ENCODE measurements at places on chromosomes 13 and 19.

- no peak for DNase-seq
Measured at GRCh38 chr13:34038541-34039068, 220.7 kb downstream of the RFC3 start.

GRCh38 chr13:38637576-38637975 lies 49.3 kb upstream of the FREM2 start:
- no peak for DNase-seq

DNA sequence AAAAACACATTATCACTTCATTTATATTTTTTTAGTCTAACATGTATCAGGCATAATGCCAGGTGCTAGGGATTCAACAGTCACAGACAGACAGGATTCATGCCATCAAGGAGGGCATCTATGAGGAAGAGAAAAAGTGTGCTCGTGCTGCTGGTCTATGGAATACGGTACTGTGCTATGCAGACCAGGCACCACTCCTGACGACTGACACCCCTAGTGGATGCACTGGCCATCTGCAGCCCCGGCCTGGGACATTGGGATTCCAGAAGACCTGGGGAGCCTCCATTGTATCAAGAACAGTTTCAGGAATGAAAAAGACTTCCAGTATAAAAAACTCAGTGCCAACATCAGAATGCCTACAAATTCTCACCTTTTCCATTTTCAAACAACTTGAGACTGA lies 94.0 kb downstream of the KLF12 start:
- DNase-seq, result peak; percentile 4

DNA sequence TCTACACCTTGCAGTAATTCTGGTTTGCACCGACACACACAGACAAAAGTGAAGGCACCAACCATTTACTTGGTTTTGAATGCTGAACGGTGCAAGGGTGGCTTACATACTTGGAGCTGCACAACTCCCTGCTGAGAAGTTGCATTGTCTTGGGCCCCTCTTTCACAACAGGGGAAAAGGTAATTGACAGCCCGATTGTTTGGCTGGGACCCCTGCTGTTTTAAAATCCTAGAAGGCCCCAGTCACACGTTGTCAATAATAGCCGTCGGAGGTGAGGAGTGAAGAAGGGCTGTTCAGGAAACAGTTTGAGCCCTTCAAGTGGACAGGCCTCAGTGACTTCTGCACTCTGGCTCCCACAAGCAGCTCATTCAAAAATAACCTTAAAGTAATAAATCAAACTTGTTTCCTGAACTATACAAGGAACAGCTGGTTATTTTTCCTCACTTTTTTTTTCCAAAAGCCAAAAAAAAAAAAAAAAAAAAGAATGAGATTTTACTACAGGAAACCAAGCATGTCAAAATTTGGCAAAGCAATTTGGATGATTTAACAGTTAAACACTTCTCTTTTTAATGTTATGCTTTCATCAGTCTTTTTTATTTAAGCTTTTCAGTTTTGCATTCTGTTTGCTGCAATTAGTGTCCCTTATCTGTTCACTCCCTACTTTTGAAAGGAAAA lies 19.0 kb upstream of the SPRY2 start:
- no peak for DNase-seq

GRCh38 chr13:44840131-44840530 lies 149.1 kb downstream of the NUFIP1 start:
- DNase-seq, result no peak

DNA sequence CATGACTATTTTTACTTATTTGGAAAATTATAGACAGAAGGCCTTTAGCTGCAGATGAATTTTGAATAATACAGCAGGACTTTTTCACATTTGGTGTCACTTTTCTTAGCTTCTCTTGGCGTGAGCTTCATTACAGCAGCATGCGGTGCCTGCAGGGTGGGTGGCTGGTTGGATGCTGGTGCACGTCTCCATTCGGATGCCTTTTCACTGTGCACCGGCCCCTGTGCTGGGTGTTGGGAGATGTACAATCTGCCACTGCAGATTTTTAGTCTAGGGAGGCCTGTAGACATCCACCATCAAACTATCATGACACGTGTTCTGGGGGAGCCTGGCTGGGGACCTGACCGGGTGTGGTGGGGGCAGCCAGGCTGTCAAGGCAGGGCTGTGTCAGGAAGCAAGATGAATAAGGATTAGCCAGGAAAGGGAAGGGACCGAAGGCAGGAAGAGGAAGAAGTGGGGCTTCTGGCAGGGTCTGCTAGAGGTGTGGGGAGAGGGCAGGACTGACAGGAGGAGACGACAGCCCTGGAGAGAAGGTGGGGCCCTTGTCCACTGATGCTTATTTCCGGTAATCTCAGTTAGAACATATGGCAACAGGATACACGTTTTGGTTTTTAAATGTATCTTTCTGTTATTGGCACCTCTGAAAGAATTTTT lies 88.8 kb downstream of the ARHGEF7 start:
- DNase-seq, result no peak

GRCh38 chr13:24360106-24360505 lies 50.7 kb downstream of the C1QTNF9 start:
- DNase-seq, result no peak

DNA sequence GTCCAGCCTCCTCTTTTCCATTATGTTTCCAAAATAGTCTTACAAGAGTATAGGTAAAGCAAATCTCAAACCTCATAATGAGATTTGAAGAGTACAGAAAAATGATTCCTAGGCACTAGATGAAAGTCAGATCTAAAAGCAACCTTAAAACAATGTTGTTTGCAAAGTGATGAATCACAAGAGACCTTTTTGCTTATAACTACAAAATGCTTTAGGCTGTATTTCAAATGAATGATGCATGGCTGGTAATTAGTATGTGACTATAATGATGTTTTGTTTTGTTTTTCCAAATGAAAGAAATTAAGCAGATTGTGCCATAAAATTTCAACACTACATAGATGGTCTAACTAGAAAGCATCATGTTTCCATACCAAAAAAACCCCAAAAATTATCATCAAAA lies 272.7 kb downstream of the DIAPH3 start:
- no peak for DNase-seq

GRCh38 chr19:7959211-7959610 lies 15.7 kb upstream of the TIMM44 start:
- no peak for DNase-seq

GRCh38 chr13:93689333-93689732 lies 462.7 kb downstream of the GPC6 start:
- no peak for DNase-seq

DNA sequence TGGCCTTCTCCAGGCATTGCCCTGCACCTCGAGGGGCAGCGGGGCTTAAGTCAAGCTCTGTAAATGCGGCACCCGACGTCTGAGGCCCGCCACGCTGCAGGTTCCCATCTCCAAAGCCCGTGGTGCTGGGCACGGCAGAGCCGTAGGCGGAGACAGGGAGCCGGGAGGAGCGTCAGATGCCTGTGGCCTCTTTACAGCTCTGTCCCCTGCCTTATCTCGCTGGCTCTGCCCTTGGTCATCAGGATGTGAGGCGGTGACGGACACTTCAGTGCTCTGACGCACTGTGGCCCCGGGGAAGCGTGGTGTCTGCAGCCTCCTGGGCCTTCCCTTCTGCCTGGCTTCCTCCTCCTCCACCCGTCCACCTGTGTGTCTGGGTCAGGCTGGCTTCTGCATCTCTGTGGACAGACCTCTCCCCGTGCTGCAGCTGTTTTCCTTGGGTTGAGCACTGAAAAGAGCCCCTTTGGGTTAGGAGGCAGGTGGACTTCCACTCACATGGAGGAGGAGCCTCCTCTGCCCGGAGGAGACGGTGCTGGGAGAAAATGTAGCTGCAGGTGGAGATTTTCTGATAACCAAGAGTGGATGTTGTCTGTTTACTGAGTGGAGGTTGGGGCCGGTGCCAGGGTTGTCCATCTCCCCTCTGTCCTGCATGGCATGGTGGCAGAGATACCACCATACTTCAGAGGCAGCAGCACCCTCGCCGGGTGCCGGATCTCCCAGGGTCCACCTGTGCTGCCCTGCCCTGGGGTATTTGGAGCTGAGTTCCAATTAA lies 14.6 kb downstream of the MCF2L start:
- no peak for DNase-seq

DNA sequence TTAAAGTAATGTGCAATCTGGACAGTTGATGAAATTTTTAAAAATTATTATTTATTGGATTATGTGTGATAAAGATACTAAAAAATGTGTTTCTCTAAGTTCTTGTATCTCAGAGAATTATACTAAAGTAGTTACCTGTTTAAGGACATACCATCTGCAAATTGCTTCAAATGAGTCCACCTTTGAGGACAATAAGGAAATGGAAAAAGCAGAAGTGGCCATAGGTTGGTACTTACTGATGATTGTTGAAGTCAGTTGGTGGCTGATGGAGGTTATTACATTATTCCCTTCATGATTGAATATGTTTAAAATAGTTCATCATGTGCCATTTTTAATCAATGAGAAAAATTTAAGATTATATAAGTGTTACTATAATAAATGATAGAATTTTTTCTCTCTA lies 367.0 kb downstream of the MYO16 start:
- no peak for DNase-seq

DNA sequence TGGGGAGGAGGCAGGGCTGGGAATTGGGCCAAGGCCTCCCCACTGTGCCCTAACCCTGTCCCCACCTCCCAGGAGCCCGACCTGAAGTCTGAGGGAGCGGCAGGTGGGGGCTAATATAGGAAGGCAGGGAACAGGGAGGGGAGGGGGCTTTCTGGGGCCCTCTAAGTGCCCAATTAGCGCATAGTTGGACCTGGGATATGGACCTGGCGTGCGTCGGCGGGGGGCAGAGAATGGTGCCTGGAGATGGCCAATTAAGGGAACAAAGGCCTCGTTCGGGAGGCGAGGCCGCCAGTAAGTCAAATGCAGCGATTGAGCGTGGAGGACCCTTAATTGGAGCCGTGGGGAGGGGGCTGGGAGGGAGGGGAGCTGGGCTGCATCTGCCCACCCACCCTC lies at the start of gene C19orf85:
C19orf85 (minus strand) TSS at position 90 of the 393 bp plus-strand sequence. CDS start 197 bp downstream, outside the sequence.
- DNase-seq, result no peak
